ENCODE measurements at places on chromosomes 6 and 20.

DNA sequence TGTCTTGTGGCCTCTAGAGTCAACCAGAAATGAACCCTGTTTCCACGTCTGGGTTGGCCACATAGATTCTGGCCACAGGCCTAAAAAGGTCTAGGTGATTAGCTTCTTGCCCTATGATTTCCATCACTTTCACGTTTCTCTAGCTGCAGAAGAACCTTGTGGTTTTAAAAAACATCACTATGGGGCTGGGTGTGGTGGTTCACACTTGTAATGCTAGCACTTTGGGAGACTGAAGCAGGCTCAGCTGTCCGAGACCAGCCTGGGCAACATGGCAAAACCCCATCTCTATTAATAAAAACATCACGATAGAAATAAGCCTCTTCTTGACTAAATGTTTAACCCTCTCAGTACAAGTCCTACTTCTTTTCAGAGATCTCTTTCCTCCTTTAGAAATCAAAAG, 27.6 kb downstream of the POLR1C start:
- DNase-seq = no peak

DNA sequence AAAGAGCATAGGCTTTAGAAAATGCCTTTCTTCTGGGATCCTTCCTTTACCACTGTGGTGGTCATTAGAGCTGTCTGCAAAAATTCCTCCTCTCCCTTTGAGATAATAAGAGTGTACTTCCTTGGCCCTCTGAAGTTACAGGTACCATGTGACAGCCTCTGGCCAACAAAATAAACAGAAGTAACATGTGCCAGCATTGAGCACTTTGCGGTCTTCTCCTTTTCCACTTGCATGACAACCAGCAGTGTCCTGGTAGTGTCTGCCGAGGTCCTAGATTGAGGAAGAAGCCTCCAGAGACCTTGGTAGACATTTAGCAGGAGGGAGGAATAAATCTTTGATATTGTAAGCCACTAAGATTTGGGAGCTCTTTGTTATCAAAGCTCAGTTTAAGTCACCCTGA, 87.5 kb upstream of the ARID1B start:
- no peak for DNase-seq

DNA sequence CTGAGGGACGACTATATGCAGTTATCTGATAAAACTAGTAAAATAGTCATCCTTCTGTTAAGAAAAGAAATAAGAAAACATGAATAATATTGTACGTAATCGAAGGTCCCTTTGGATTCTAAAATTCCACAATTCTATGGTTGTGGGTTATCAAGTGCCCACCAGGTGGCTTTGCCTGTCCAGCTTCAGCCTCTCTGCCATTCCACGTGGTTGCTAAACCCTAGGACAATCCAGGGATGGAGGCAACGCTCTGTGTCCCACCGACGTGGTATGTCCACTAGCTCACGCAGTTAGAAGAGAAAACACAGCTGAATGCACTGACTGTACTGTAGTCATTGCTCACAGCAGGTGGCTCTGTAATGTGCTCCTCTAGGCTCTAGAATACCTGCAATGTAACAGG, 349.3 kb downstream of the FARS2 start:
- no peak for DNase-seq

GRCh38 chr6:56227071-56227879, 20.1 kb downstream of the COL21A1 start:
- no peak for DNase-seq

- no peak for DNase-seq
Observed at GRCh38 chr6:140300331-140300730, 925.9 kb upstream of the CITED2 start.

- no peak for DNase-seq
Observed at GRCh38 chr20:10578607-10579006, 95.2 kb downstream of the JAG1 start.
